ENCODE measurements at places on chromosomes 16 and 17.

DNA sequence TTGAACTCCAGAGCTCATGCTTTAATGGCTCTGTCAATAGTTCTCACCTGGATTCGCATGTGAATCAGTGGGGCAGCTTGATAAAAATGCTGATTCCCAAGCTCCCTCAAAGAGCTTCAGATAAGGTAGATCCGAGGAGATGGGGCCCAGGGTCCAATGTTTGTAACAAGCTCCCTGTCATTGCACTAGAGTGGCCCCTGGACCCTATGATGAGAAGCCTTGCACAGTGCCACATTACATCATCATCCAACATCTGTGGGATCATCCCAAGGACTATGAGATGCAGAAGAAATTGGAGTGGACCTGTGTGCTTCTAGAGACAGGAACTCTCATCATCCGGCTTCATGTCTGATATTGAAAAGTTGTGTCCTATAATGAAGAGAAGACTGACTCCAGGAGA is 340.8 kb downstream of the SHISA9 start:
- no peak for DNase-seq

DNA sequence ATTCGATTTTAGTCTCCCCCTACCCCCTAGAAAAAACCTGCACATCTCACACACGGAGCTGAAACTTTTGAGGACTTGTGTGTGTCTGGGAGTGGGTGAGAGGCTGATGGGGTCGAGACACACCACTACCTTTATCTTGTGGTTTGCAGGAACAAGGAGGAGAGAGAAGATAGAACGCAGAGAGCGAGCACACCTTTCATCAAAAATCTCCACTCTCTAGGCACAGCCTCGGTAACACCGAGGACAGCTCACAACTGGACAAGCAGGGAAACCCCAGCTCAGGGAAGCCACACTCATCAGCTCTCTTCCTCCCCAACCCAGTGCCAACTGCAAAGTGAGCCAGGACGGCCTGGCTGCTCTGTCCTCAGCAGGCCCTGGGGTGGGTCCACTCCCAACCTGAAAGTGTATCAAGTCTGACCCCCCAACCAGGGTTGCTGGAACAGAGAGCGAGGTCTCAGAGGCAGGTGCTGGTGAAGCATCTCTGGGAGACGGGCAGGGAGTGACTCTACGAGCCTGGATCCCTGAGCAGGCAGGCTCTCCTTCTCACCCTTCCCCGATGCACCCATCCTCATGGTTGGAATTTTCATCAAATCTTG is 5.2 kb upstream of the GHDC start:
- no peak for DNase-seq

DNA sequence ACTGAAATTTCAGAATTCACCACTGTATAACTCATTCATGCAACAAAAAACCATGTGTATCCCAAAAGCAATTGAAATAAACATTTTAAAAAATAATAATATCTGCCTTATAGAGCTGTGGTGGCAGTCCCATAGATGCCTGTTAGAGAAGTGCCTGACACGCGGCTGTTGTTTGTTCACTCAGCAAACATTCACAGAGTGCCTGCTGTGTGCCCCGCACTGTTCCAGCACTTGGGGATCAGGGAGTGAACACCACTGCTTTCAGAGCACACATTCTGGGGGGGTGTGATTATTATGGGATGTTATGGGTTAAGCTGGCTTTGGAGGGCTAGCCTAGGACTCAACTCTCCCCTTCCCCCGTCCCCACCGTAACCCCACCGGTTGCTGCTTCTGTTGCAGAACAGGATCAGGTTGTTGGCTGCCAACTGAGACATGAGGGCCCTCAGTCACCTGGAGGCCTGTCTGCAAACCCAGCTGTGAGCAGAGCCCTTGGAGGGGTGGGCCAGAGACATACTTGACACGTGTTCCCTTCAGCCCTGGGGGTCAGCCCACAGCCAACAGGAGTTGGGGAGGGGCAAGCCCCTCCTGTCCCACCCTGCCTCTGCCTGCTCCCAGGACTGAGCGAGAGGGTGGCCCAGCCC is 103.3 kb upstream of the CIBAR2 start:
- DNase-seq: no peak

- DNase-seq: peak; percentile 94
Observed at GRCh38 chr17:77088455-77089123, 52.2 kb upstream of the SEC14L1 start.

DNA sequence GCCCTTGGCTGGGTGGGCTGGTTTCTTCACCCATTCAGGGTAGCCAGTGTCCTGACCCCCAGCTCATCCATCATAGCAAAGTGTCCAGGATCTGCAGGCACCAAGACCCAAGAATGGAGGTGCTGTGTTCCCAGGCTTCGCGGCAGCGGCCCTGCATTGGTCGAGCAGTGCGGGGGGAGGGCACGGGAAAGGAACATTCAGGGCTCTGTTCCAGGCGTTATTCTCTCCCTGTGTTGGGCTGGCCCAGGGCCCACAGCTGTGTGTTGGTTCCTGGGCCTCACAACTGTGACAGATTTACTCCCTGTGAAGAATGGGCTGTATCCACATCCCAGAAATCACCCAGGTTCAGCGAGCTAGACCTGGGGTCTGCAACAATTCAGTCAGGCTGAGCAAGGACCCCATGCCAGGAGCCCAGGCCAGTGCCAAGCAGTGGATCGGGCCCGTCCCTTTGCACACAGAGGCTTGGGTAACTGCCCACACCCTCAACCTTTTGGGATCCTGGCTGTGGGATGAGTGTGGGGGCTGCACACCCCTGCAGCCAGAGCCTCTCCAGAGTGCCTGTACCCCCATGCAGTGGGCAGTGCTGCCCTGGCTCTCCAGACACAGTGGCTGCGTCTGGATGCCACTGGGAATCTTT is 10.0 kb downstream of the GPT2 start:
- DNase-seq: no peak

GRCh38 chr16:52549011-52549692 is 2.2 kb upstream of the TOX3 start:
- peak; percentile 62 for DNase-seq

GRCh38 chr17:67682196-67682595 is 35.5 kb upstream of the NOL11 start:
- no peak for DNase-seq

GRCh38 chr17:61423967-61424649 is 24.5 kb downstream of the TBX2 start:
- DNase-seq: no peak

GRCh38 chr16:68503334-68503733 is 35.8 kb upstream of the ZFP90 start:
- DNase-seq: no peak

- no peak for DNase-seq
Observed at GRCh38 chr17:50653738-50654137, 19.1 kb downstream of the ABCC3 start.

DNA sequence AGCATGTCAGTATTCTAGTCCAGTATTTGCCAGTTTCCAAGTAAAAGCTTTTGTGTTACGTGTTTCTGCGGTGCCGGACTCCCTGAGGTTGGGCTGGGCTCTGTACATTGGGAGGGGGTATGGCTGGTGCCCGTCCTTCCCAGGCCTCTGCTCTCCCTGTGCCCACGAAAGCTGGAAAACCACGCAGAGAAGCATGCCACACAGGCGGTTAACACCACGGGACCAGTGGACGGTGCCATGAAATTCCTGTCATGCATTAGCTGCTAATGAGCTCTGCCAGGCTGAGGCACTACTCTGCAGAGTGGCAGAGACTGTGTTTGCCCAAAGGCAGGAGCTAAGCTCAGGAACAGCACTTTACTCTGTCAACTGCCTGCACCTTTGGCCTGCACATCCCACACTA is 8.1 kb downstream of the SMIM5 start:
- DNase-seq: no peak

DNA sequence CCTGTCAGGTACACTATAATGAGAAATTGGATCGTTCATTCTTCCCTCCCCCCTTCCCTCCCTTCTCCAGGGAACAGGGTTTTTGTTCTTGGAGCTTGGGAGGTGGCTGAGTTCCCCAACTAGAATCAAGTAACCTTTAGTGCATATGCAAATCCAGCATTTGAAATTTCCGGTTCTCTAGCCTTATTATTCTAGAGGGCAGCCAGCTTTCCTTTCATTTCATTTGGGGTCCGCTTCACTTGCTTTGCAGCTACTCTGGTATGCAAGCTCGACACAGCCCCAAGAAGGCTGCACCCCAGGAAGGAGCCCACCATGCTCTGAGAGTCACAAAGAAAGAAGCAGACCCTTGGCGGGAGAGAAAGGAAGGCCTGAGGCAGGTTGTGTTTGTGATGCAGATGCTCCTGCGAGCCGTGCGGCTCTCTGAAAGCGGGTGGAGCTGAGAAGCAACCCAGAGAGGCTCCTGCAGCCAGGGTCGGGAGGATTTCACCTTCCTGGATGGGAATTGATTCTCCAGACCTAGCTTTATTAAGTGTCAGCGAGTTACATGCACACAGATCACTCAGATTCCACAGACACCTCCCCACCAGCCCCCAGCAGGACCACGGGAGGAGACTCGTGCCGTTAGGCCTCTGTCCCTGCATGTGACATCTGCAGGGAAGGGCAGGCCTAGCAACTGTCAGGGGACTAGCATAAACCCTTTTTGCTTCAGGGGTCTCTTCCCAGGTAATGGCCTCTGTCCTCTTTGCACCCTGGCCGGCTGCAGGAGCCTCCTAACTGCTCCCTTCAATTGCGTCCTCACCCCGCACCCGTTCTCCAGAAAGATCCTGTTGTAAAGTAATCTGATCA is 34.5 kb downstream of the PMM2 start:
- peak; percentile 76 for DNase-seq

DNA sequence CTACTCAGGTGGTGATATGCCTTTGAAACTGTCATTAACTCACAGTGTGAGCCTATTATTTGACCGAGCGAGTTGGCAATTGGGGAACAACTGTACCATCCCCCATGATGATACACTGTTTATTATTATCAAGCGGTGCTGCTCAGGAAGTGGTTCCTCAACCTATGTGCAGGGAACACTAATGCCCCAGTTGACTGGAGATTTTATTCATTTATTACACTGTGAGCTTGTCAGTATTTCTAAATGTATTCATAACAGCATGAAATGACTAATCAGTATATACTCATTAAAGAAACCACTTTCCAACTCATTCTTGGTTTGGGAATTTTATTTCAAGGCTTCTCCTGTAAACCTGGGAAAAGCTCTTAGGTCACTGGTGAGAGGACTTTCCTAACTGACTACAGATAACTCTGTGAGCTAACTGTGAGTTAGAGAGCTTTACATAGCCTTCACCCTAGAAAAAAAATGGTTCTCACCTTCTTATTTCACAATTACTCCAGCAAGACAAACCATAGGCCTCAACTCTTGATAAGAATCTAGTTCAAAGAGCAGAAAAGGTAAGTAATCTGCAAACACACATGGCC is 42.4 kb downstream of the NXPH3 start:
- no peak for DNase-seq

GRCh38 chr16:85735225-85735635 is 15.7 kb downstream of the C16orf74 start:
- DNase-seq: no peak

- no peak for DNase-seq
Observed at GRCh38 chr17:78226759-78227454, 4.5 kb upstream of the TMEM235 start.

DNA sequence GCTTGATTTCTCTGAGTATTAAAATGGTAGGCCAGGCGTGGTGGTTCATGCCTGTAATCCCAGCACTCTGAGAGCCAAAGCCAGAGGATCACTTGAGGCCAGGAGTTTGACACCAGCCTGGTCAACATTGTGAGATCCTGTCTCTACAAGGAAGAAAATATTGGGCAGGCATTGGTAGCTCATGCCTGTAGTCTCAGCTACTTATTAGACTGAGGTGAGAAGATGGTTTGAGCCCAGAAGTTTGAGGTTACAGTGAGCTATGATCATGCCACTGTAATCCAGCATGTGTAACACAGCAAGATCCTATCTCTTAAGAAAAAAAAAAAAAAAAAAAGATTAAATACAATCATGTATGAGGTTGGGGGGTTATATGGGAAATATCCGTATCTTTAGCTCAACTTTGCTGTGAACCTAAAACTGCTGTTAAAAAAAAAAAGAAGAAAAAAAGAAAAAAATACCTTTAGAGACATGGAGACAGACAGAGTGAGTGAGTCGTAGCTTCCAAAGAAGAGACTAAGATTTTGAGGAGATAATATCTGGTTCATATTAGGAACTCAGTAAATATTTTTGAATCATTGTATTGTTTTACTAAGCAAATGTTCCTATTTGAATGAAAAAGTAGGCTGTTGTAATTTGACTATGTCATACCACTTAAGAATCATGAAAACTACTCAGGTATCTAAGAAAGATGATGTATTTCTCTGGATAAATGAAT is 325.7 kb upstream of the TBX2 start:
- no peak for DNase-seq
